ENCODE measurements at places on chromosomes 7 and 10.

DNA sequence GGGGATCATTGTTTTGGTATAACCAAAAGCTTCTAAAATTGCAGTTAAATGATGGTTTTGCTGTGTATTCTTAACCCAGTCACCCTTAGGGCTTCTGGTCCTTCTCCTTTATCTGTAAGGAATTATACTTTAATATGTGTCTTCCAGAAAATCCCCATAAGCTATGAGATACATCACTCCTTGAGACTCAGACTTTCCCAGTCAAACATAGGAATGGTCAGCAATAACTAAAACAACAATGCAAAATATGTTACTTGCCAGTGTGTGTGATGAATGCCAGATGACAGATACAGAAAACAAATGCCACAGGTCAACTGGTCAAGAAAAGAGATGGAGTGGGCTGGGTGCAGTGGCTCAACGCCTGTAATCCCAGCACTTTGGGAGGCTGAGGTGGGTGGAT is 10.1 kb downstream of the ADD3 start:
- DNase-seq = no peak

DNA sequence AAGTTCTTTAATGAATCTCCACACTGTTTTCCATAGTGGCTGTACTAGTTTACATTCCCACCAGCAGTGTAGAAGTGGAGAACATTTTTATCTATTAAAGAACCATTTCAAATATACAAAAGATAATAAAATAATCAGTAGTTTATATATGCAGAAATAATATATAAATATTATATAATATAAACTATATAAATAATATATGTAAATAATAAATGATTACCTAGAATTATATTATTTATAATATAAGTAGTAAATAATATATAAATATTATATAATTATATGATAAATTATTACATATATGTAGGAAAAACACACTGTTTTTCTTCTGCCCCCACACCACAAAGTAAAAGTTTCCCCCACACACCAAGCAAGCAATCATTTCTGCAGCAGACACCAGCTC is 83.5 kb upstream of the NEUROD6 start:
- no peak for DNase-seq

DNA sequence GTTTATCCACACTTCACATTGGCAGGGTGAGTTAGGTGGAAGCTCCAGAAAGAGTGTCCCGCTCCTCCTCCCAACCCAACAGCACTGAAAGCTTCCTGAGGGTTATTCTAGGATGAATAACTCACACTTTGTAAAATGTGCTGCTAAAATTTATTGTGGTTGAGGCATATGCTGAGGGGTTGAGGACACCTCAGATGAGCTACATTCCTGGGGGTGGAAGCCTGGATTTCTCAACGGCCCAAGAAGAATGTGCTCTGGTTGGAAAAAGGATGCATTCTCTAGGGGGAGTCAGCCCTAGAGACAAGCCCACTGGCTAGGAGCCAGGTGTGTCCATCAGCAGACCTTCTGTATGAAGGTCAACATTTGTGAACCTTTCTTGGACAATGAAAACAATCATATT is 91.5 kb upstream of the PDE1C start:
- peak; percentile 74 for DNase-seq

DNA sequence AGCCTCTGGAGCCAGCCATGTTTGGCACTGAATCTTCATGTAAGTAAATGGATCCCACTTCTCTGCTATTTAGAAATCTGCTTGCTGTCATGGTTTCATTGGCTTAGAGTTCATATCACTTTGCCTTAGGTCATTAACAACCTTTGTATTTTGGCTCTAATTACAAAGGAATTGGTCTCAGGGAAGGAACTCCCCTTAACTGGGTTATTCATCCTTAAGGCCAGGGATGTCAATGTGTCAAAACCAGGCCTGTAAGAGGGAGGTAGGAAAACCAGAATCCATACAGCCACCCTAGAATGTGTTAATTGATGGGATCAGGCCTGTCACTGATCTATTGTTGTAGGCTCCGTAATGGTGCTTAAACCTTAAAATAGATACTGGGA is 67.3 kb downstream of the ST7 start:
- no peak for DNase-seq

DNA sequence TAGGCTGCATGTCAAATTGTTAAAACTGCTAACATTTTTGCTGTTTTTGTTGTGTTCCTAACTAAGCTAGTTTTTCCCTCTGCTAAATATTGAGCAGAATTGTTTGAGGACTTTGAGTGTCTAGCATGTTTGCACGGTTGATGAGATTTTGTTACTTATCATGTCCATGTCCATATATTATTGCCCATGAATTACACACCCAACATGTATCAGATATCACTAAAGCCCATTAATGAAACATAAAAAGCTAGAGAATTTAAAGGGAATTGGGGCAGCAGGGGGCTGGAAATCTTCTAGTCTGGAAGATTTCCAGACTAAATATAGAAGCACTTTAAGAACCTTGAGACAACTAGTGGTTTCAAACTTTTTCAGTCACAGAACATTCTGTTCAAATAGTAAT is 197.7 kb downstream of the SNX10 start:
- no peak for DNase-seq

- DNase-seq = no peak
These were observed 115.5 kb upstream of the STK17A start for GRCh38 chr7:43467406-43467805.

GRCh38 chr10:58465629-58466028 is 47.0 kb upstream of the BICC1 start:
- no peak for DNase-seq

- DNase-seq = no peak
These were observed 195.5 kb downstream of the SLC25A13 start for GRCh38 chr7:96126382-96126781.

DNA sequence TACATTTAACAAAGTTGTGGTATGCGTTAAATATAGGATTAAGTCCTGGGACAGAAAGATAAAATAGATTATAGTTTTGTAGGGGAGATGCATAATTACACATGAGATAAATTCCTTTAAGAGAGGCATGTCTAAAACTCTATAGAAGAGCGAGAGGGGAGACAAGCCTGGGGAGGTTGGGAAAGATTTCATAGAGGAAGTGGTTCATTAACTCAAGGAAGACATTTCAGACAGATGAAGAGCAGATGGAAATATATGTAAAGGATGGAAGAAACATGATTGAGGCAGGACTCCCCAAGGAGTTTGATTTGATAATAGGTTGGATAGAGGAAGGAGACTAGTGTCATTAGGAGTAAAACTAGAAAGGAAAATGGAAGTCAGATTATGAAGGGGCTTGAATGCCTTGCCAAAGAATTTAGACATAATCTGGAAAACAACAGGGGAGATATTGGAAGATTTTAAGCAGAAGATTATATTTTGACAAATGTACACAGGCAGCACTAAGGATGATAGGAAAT is 96.1 kb downstream of the PHTF2 start:
- no peak for DNase-seq

- DNase-seq = peak; percentile 52
These were observed 615.1 kb downstream of the SDK1 start for GRCh38 chr7:3916146-3916545.

DNA sequence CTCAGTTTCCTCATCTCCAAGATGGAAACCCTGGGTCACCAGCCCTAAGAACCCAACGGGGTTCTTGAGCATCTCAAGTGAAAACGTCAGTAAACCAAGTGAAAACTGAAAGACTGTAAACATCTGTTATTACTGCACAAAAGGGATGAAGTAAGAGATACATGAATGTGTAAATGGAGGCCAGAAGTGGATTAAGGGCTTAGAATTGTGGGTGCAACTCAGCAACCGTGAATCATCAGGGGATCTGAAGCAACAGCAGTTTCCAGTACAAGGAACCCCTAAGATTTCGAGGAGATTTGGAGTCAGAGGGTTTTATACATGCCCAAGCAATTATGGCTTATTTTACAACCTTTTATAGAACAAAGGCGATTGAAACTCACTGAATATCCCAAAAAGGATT is 95.7 kb upstream of the SVIL start:
- no peak for DNase-seq

All from urothelium cell line (cell line).